ENCODE measurements at places on chromosomes 11 and 22.

GRCh38 chr11:13963169-13963948 is 836 bp downstream of the SPON1 start:
- peak; percentile 49 for DNase-seq

GRCh38 chr22:49917974-49918910 is at the start of the genes ALG12 and CRELD2:
TSS of gene ALG12 (minus strand) at chr22:49918438. CDS start at chr22:49913765, 4,673 bp downstream.
TSS of gene CRELD2 (plus strand) at chr22:49918634. CDS start at chr22:49918770, 136 bp downstream.
- DNase-seq, result peak; percentile 97

DNA sequence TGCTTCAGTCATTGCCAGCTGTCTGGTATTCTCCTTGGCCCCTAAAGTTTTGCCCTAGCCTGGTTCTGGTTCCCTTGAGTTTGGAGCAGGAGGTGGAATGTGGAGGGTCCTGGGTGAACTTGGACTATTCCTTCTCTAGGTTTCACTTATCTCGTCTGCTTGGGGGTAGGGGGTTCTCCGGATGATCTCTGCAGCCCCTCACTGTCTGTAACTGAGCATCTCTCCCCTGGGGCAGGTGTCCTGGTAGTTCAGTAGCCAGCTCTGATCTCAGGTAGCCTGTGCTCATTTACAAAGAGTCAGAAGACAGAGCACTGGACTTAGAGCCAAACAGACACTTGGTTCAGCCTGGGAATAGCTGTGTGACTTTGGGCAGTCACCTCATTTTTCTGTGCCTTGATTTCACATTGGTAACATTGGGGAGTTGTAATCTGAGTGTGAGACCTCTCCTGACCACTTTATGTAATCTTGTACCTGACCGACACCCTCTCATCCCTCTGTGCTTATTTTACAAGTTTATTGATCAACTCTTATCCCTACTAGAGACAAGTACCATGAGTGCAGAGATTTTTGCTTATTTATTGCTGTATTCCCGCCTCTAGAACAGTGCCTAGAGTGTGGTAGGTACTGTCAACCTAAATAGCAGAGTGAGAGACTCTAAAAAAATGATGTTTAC is 804 bp downstream of the CCDC134 start:
- no peak for DNase-seq

GRCh38 chr22:37991731-37992442 is 7.5 kb upstream of the SOX10 start:
- DNase-seq, result no peak

DNA sequence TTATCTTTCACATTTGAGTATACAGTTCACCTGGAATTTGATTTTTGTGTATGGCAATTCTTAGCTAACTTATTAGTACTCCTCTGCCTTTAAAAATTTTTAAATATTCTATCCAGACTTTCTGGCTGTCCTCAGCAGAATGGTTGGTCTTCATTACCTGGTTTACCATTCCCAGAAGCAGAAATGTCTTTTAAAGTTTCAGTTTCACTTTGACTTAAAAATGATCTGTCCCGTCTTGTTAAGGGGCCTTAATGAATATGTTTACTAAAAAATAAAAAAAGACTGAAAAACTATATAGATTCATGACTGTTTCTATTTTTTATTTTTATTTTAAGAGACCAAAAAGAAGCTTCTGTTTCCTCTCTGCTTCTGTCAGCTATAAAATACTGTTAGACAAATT is 70.5 kb upstream of the TNRC6B start:
- no peak for DNase-seq

DNA sequence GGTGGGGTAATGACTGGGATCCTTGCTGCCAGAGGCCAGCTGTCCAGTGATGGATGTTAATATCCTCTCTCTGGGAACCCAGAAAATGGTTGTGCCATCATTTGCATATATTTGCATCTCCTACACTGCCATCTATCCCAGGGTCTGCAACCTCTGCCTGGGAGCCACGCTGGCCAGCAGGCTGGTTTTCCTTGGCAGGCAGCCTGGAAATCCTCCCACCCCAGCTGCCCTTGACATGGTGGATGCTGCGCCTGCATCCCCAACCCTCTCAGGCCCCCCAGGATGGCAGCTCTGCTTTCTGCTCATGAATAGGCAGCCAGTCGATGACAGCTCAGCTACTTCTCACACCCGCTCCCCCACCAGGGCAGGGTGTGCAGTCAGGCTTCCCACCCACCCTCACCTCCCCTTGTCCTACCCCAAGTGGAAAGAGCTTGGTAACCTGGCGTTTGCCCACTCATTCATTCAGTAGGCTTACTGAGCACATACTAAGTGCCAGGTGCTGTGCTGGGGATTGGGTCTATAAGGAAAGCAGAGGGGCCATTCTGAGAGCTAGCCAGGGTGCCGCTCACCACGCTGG is 202.5 kb downstream of the TRIM29 start:
- DNase-seq, result no peak

DNA sequence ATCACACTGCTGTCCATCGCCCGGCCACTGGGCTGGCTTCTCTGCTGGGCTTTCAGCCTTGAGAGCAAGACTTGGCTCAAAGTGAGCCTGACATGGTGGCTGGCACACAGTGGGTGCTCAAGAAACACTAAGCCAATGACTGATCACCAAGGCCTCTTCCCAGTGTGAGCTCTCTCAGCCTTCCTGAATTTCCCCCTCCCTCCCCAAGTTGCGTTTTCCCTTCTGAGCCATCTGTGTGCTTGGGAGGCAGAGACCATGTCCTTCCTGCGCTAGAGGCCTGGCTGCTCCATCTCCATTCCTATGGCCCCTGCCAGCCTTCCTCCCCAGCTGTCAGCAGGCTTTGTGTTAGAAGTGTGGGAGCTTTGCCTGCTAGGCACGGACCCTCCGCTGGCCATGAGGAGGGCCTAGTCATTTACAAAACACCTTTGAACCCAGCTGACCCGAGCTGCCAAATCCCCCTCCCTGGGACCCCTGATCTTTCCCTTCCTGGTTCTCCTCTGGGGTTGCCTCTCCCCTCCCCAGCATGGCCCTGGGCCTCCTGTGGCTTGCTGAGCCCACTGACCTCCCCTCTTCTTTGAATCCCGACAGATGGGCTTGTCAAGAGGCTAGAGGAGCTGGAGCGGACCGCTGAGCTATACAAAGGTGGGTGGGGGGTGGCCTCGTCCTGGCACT is 13.2 kb downstream of the PICK1 start:
- DNase-seq, result no peak

GRCh38 chr11:14022821-14023220 is 60.3 kb downstream of the SPON1 start:
- DNase-seq, result no peak

DNA sequence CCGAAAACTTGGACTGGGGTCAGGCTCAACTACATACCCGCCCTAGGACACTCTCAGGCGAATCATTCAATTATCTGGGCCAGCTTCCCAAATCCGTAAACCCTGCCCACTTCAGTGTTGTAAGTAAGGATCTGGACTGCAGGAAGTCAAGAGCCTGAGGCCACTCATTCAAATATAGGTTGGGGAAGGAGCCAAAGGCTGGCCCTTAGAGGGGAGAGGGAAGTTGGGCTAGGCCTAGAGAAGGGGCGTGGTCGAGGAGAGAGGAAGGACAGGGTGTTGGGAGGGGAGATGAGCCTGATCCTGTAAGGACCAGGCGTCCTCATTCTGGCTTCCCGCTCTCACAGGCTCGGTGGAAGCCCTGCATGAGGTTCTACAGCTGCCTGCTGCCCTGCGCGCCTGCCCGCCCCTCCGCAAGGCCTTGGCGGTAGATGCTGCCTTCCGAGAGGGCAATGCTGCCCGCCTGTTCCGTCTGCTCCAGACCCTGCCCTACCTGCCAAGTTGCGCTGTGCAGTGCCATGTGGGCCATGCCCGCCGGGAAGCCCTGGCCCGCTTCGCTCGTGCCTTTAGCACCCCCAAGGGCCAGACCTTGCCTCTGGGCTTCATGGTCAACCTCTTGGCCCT is 3.0 kb downstream of the SAC3D1 start:
- no peak for DNase-seq
